ENCODE measurements at places on chromosomes 12 and 14.

DNA sequence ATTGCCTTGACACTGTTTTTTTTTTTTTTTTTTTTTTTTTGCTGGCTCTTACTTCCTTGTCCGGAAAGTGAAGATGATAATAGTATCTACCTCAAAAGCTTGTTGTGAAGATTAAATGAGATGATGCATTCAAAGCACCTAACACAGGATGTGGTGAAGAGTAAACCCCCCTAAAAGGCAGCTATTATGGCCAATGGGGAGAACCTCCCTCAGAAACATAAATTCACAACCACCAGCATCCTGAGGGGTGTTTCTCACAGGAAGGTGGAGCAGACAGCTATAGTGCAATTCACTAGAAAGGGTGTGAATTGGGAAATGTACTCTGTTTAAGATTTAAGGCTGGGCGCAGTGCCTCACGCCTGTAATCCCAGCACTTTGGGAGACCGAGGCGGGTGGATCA is 85.4 kb upstream of the CRY1 start:
- no peak for DNase-seq

- DNase-seq: no peak
These were observed 98.3 kb downstream of the LRRC74A start for GRCh38 chr14:76924371-76925096.

DNA sequence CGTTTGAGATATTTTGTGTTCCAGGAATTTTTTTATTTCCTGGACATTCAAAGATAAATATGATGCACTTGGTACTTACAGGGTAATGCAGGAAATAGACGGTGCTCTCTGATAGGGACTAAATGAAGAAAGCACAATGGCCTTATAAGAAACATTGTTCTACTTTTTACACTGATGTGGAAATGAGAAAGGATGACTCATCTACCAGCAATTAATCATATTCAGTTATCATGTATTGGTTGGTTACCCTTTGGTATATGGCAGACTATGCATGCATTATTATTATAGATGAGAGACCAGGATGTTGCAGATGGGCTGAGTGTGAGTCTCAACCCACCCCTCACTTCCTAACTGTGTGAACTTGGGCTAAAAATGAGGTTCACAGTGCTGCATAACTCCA is 222.2 kb downstream of the FLRT2 start:
- DNase-seq: no peak

GRCh38 chr12:106152334-106152733 is 13.6 kb upstream of the NUAK1 start:
- DNase-seq: no peak

DNA sequence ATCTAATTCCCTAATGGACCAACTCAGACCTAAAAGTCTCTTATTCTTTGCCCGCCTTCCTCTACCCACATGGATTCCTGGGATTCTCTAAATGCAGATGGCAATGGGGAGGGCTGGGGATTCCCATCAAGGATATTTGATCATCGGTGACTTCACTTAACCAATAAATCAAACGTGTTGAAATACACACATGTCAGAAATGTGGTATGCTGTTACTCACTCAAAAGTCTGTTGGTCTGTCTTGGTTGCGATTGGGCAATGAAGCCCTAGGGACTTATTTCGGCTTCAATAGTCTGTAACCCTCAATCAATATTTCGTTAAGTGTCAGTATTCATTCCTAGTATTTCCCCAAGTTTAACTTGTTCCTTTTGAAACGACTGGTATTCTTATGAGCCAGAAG is 117.2 kb upstream of the DIO3 start:
- DNase-seq: no peak

DNA sequence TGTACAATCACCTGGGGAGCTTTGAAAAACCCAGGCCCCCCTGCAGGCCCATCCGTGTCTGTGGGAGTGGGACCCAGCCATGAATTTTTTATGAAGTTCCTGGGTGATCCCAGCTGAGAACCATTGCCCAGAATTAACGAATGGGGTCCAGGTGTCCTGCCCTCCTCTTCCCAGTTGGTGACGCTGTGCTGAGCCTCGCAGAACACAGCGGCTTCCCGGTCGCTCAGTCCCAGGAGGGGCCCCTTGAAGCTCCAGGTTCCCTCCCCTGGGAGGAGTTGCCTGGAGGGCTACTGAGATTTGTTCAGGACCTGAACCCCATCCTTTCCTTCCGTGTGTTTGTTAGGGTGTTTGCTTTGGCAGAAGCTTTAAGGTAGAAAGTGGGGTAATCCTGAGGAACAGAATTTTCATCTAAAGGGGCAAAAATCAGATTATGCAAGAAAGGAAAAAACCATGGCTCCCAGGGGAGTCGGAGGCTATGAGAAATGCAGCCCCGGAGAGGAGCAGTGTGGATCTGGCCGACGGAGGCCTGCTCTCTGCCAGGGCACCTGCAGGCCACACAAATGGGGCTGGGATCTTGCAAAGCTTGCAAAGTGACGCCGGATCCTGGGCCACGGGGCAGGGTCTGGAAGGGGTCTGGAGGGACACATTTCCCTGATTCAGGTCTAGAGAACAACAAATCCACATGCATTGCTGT is 164.7 kb upstream of the PRMT8 start:
- no peak for DNase-seq

GRCh38 chr12:25840678-25841465 is 117.6 kb upstream of the RASSF8 start:
- DNase-seq: no peak

DNA sequence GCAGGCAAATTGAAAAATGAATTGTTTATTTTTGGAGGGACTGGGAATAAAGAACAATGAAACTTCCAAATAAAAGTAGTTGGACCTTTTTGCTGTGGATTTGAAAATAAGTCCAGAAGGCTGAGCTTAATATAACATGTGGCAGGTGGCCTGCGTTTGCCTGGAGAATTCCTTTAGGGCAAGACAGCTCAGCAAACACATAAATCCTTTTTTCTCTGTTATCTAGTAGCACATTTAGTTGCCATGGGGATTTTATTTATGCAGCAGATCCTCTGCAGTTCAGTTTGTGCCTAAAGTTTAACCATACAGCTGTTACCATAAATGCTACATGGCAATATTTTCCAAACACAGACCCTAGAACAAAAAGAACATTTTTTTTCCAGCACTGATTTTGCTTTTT is 180.0 kb downstream of the NPAS3 start:
- no peak for DNase-seq

Measured in ureter (tissue), 1 donor.